ENCODE measurements at places on chromosomes 2 and 18.
A peak's percentile ranks its signal among the peaks of the same experiment; 100 is the strongest.

- peak; percentile 88 for DNase-seq
Measured at GRCh38 chr2:120736624-120737339, 1.1 kb downstream of the GLI2 start.

DNA sequence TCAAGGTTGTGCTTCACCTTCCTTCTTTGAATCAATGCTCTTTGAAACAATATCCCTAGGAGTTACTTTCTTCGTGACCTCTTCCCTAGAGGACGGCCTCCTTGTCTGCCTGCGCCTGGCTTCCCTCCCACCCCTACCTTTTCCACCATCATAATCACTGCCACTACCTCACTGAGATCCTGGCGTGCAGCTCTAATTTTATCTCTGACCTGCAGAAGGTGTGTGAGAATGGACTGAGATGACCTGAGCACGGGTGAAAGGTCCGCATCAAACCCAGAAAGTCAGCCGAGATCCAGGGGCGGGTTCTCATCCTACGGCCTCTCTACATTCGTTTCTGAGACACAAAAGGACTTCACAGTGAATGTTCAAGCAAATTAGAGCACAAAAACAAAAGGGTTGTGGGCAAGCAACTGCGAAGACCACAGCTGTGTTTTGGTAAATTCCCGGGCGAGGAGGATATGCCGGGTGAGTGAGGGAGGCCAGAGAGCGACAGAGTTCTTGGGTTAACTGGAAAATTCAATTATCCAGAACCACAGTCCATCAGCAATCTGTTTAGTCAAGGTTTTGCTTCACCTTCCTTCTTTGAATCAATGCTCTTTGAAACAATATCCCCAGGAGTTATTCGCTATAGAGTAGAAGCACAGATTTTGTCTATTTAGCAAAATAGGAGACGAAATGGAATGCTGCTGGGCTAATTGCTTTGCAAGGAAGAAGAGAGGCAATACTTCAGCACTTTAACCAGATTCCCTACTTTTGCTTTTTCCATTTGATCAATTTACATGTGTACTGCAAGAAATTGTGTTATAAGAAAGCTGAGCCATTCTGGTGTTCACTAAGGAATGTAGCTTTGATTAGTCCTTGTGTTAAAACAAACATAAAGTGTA is 212.6 kb downstream of the ACKR3 start:
- DNase-seq: no peak

GRCh38 chr2:1026141-1026540 is 75.5 kb downstream of the SNTG2 start:
- no peak for DNase-seq

DNA sequence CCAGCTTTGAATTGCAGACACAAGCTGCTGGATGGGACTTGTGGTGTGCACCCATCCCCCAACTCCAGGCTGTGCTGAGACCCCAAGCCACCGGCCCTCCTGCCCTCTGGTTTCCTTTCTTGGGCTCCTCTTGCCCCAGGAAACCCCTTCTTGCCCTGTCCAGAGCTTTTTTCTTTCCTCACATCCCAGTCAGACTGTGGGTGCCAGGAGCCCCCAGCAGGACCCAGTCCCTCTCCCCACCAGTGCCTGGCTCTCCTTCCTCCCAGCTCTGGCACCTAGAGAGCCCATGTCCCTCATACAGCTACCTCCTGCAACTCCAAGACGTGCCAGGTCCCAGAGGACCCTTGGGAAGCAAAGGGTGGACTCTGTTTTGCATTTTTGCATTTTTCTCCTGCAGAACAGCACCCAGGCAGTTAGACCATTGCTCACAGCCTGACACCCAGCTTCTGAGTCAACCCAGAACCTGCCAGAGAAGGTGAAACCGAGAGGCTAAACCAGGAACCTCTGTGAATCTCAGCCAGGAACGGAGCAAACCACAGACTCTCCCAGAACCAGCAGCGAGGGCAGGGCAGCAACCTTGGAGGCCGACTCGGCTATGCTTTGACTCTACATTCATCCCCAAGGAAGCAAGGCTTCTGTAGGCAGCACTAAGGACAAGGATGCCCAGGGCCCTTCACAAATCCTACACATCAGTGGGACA is 221.1 kb downstream of the ANAPC1 start:
- no peak for DNase-seq

GRCh38 chr2:33214857-33215256 is 261.6 kb upstream of the RASGRP3 start:
- DNase-seq: no peak

DNA sequence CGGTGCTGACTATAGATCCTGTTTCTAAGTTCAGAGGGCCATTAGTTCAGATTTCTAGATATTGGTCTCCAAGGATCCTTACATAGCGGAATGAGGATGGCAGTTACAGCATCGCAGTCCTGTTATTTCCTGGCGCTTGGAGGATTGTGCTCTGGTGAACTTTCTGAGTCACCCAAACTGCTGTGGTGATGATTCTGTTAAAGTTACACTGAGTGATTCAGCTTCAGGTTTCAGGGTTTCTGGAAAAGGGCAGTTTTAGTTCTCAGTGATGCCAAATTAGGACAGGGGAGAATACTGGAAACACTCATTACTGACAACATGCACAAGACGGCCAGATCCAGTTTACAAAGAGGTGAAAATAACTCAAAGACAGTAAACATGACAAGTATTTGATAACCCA is 52.1 kb upstream of the ANKRD62 start:
- DNase-seq: peak; percentile 75

DNA sequence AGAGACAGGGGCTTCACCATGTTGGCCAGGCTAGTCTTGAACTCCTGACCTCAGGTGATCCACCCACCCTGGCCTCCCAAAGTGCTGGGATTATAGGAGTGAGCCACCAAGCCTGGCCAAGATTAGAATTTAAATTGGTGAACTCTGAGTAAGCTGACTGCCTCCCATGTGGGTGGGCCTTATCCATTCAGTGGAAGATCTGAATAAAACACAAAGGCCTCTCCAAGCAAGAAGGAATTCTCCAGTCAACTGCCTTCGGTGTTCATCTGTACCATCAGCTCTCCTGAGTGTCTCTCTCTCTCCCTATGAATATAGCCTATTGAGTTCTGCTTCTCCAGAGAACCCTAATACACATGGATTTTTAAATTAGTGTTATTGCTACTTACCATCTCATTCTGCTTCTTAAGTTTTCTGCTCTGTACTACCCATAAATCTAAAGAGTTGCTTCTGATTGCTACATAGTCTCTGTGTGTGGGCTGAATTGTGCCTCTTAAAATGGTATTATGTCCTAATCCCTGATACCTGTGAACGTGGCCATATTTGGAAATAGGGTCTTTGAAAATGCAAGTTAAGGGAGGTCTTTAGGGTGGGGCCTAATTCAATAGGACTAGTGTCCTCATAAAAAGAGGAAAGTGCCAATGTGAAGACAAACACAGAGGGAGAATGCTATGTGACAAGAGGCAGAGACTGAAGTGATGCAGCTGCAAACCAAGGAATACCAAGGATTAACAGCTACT is 36.3 kb downstream of the FBXO11 start:
- peak; percentile 15 for DNase-seq

DNA sequence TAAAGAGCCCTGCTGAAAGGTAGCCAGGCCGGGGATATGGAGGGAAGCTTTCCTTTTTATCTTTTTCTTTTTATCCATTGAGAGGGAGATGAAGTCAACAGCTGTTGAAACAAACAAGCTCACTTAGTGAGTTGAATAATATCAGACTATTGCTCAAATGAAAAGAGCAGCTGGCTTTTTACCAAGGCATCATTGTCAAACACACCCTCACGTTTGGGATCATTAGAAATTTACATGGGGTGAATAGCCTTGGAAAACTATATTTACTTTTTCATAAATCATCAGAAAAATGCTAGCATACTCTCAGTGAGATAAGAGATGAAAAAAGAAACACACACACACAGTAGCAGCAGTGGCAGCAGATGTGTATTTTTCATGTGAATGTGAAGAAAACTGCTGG is 71.5 kb upstream of the HNMT start:
- no peak for DNase-seq

- DNase-seq: peak; percentile 48
Measured at GRCh38 chr18:63962137-63962536, 7.7 kb upstream of the SERPINB8 start.
